ENCODE measurements at places on chromosomes 2 and 18.

GRCh38 chr2:128324008-128324896, 5.6 kb upstream of the HS6ST1 start:
- no peak for DNase-seq

GRCh38 chr18:10497206-10497749, 28.5 kb upstream of the NAPG start:
- DNase-seq: no peak

GRCh38 chr2:128374001-128374710, 55.5 kb upstream of the HS6ST1 start:
- DNase-seq: no peak

- no peak for DNase-seq
Measured at GRCh38 chr2:218884519-218884918, 3.9 kb downstream of the WNT10A start.

GRCh38 chr18:26134107-26134506, 438 bp downstream of the PSMA8 start:
- DNase-seq: no peak

GRCh38 chr2:113848758-113849415, 41.0 kb upstream of the ACTR3 start:
- DNase-seq: no peak

GRCh38 chr2:65514555-65515195, 82.3 kb upstream of the SPRED2 start:
- DNase-seq: no peak

Data from K562 (cell line).